ENCODE measurements at places on chromosomes 5 and 9.
A peak's percentile ranks its signal among the peaks of the same experiment; 100 is the strongest.

DNA sequence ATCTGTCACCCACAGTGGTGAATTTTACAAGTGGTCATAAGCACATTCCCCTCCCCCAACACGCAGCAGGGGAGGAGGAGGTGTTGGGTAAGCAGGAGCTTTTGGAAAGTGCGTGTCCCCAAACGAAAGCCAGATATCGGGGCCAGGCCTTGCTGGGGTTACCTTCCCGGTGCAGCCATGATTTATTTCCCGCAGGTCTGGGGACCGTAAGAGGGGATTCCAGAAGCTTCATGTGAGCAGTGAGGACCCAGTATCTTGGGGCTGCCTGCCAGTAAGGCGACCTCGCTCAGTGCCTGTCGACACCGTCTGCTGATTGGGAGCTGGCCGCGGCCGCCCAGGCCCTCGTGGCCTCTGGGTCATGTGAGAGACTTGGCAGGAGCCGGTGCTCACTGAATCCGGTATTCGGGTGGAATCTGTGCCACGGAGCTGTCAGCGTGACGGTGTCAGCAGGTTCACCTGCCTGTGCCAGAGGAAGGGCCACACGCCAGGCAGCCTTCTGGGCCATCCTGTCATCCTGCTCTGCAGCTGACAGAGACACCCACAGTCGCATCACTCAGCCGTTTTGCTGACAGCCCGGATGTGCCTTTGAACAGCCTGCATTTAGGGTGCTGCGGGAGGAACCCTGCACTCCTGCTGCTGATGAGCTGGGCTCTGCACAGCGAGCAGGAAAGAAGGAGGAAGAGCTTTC lies 37.3 kb downstream of the SEC61B start:
- peak; percentile 46 for DNase-seq

- DNase-seq, result no peak
Observed at GRCh38 chr5:50759526-50760270, 93.3 kb downstream of the PARP8 start.

DNA sequence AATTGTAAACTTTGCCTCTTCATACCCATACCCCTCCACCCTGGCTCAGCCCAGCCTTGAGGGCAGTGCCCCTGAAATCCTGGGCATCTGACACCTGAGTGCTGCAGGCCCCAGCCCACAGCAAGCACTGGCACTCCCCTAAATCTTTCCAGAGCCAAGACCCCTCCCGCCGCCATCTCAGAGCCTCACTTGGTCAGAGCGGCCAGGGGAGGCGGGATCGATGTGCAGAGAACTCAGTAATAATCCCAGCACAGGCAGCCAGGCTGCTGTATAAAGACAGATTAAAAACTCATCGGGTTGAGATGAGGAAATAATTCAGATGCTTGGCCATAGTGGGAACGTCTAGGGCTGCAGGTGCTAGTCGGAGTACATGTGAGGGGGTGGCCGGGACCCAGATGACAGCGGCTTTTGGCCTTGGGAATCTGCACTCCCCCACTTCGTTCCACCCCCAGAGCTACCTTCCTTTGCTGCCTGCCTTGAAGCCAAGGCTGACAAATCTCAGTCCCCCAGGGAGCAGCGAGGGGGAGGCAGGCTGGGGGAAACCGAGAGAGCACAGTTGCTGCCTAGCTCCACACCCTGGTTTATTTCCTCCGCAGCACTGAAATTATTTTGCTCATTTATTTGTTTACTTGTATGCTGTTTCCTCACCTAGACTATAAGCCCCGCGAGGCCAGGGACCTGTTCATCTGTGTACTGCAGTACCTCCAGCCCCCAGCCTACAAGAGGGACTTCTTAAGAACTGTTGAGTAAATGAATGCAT lies 19.5 kb upstream of the ARAP3 start:
- no peak for DNase-seq

GRCh38 chr5:73996151-73996755 lies 370.3 kb downstream of the ARHGEF28 start:
- DNase-seq, result no peak

DNA sequence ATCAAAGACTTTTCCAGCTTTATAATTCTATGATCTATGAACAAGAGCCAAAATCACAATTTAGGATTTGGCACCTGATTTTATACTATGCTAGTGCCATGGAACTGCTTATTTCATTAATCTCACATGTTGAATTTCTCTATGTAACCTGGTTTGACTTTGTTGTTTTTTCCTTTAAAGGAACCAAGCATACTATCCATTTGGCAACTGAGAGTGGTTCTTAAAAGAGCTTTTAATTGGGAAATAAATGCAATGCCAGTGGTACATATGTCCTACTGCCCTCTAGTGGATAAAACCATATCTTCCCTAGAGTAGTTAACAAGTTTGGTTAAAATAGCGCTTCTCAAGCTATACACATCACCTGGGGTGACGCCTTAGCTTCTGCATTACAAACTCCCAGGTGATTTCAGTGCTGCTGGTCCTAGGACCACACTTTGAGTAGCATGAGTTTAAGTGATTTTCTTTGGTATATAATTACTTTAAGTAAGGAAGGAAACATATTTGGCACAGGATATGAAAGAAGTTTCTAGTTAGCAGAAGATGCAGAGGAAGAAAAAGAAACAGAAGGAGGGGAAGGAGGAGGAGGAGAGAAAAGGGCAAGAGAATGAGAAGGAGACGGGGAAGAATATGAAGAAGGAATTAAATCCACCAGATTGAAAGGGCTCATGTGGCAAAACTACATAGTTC lies 56.8 kb downstream of the FGF10 start:
- DNase-seq, result no peak

- DNase-seq, result no peak
Observed at GRCh38 chr5:60177596-60177995, 284.1 kb upstream of the PDE4D start.

DNA sequence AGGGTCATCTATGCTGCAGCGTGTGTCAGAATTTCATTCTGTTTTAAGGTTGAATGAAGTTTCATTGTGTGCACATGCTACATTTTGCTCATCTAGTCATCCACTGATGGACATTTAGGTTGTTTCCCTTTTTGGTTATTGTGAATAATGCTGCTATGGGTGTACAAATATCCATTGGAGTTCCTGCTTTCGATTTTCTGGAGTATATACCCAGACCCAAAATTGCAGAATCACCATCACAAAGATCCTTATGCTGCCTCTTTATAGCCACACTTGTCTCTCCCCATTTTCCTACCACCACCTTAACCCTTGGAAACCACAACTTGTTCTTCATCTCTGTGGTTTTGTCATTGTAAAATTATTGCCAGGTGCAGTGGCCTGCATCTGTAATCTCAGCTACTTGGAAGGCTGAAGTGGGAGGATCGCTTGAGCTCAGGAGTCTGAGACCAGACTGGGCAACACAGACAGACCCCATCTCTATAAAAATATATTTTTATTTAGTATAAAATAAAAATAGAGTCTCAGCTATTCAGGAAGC lies 166.2 kb downstream of the HSD17B3 start:
- DNase-seq, result no peak

GRCh38 chr5:15757619-15758018 lies 257.6 kb downstream of the FBXL7 start:
- no peak for DNase-seq

DNA sequence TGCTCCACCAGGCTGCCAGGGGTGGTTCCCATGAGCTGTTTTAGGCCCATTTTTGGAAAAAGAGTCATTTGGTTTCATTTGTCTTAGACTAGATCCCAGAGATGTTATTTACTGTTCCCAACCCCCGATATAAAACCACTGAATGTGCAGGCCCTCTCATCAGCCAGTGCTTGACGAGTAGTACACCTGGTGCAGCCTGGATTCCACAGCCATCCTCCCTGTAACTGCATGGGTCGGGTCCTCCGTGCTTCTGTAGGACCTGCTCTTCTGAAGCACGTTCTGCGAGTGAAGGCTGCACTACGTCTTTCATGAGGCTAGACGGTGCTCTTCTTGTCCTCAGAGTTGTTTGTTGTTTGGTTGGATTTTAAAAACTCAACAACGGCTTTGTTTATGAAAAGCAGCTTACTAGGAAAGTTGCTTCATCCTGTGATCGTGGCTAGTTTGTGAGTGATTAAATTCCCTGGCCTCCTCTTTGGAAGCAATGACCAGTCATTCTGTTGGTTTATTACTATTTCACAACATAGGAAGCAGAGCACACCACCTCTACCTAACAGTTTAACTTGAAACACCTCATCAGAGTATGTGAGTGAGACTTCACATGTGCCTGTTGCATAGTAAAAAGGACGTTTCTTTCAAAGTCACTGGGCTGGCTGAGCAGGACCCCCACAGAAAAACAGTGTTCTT lies 135.2 kb downstream of the AOPEP start:
- DNase-seq, result no peak

DNA sequence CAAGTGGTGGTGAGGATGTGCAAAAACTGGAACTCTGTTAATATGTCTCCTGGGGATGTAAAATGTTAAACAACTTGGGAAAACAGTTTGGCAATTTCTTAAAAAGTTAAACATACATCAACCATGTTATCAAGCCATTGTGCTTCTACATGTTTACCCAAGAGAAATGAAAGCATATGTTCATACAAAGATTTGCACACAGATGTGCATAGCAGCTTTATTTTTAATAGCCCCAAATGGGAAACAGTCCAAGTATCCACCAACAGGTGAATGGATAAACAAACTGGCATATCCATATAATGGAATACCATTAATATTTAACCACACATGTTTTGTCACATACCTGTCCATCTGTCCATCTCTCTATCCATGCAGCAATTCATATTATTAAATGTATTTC lies 6.2 kb downstream of the VPS13A start:
- DNase-seq, result no peak

DNA sequence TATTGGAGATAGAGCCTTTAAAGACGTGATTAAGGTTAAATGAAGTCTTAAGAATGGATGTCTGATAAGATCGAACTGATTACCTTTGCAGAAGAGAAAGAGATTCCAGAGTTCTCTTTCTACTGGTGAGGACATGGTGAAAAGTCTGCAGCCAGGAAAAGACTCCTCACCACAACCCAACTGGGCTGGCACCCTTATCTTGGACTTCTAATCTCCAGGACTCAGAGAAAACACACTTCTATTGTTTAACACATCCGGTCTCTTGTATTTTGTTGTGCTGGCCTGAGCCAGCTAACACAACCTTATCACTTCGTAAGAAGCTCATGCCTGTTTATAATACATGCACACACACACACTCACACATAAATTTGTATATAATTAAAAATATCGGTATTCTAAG lies 489.1 kb downstream of the PRDM9 start:
- DNase-seq, result no peak

DNA sequence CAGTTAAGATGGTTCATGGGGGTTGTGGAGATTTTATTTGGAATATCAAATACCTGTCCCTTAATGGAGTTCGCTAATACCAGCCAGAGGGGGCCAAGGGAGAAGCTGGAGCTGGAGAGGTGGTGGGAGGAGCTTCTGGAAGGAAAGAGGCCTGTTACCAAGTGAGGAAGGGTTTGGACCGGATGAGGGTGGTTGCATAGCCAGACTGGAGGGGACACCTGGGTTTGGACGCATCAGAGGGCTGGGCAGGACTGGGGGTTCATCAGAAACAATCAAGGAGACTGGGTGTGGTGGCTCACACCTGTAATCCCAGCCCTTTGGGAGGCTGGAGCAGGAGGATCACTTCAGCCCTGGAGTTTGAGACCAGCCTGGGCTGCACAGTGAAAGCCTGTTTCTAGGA lies 111.8 kb upstream of the IER5L start:
- DNase-seq, result no peak

DNA sequence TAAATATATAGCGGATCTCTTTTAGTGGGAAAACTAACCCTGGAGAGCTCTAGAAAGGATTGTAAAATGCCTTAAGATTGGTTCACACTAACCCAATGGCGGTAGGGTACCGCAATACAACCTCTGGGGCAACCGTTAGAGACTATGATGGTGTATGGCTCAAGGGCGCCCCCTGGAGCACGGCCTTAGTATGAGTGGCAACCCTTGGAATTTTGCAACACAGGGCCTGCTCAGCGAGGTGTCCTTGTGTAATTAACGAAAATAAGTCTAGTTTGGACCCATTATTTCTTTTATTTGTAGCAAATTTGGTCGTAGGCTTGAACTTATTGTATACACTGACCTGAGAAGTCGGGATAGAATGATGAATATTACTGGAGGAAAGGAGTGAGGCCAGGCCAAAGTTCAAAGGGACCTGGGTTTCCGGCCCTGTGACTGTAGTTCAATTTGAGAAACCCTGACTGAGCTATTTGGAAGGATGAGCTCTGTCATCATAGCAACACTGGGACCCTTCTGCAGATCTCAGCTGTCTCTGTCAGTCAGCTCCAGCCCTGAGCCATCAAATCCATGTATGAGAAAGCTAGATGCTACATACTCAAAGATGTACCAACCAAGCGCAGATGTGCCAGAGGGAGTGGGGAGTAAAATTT lies 54.8 kb downstream of the CAMK4 start:
- DNase-seq, result peak; percentile 84

DNA sequence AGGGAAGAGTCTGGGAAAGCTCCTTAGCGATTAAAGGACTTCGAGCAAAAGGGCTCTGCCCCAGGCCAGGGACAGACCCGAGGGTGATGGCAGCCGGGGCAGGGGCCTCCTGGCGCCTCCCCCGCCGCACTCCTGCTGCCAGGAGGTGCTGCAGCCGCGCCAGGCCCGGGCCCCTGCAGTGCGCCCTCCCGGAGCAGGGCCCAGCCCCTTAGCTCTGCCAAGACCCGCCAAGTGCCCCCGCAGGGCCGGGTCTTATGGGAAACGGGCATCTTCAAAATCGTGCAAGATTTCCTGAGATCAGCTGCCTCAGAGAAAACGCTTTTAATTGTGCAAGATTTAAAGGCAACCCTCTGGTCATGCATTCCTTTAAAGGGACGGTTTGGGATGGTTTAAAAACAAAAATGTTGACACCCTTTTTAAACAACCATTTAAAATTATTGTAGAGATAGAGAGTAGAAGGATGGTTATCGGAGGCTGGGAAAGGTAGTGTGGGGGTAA lies 52.4 kb downstream of the CDC14B start:
- DNase-seq, result no peak

- no peak for DNase-seq
Observed at GRCh38 chr5:67170767-67171166, 25.8 kb downstream of the CD180 start.

DNA sequence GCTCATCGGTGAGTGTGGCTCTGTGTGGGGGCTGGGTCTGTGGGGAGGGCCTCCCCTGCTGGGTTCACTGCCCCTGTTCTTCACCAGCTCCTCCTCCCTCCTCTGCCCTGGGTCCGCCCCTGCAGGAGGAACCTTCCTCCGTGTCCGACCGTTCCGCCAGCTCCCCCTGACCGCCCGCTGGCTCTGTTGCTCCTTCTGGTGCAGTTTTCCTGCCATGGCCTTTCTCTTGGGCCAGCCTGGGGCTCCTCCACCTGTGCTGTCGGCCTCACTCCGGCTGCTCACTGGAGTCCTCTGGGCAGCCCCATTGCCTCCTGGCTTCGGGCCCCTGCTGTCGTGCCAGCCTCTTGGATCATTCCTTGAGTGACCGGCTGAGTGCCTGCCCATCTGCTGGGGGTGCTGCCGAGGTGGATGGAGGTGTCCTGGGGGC lies 12.3 kb downstream of the RNU6ATAC start:
- DNase-seq, result no peak

DNA sequence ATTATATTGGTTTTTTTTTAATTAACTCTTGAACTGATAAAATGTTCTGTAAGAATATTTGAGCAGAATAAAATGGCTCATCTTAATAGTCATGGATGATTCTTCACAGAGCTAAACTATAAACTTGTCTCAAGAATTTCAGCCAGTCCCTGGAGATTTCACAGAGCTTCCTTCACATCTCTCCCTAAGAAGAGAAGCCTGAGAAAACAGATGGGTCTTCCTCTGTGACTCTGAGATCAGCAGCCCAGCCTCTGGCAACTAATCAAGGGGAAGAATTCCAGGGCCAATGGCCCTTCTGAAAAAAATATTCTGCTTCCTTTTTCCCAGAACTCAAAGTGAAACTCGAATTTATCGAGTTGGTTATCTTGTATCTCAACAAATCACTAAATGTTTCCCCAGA lies 122.2 kb upstream of the ITGA1 start:
- DNase-seq, result no peak
